ENCODE measurements at places on chromosomes 5 and 9.

GRCh38 chr9:14479163-14479560, 165.2 kb upstream of the NFIB start:
- DNase-seq, result no peak

- no peak for DNase-seq
Measured at GRCh38 chr5:144504929-144505577, 334.4 kb downstream of the KCTD16 start.

GRCh38 chr9:121085661-121086060, 10.9 kb downstream of the CNTRL start:
- no peak for DNase-seq

- DNase-seq, result no peak
Measured at GRCh38 chr5:166083183-166083959, 2208.1 kb upstream of the WWC1 start.

DNA sequence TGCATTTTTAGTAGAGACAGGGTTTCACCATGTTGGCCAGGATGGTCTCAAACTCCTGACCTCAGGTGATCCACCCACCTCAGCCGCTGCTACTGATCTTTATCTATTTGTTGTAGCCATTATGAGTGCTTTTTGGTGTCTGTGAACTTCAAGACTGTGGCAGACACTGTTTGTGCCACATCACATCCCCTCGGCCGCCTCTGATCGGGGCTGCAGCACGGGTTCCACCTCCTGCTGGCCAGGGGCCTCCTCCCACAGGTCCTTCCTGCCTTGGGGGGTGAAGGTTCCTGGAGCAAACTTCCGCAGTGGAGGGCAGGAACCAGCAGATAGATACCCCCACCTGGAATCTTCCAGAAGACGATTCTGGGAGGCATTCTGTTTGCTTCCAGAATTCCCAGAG, 98.5 kb downstream of the C9orf50 start:
- DNase-seq, result no peak

- no peak for DNase-seq
Measured at GRCh38 chr9:86486891-86487837, 133.0 kb upstream of the TUT7 start.

- no peak for DNase-seq
Measured at GRCh38 chr9:98538626-98539031, 170.1 kb downstream of the GABBR2 start.

DNA sequence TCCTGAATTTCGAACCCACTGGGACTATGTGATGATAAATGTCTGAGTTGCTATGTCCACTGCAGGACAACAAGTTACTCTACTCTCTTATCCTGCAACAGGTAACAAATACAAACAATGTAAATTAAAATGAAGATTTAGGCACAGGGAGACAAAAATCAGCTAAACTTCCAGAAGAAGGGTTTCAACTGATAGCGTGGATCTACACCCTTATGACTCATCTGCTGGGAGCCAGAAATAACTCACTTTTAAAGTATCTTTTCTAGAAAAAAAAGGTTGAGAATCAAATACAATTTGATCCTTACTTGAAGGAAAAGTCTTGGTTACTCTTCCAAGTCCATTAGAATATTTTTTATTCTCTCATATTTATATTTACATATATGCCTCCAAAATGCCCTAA, 21.4 kb downstream of the PJA2 start:
- no peak for DNase-seq

- no peak for DNase-seq
Measured at GRCh38 chr5:135365281-135365680, 33.8 kb downstream of the MACROH2A1 start.

DNA sequence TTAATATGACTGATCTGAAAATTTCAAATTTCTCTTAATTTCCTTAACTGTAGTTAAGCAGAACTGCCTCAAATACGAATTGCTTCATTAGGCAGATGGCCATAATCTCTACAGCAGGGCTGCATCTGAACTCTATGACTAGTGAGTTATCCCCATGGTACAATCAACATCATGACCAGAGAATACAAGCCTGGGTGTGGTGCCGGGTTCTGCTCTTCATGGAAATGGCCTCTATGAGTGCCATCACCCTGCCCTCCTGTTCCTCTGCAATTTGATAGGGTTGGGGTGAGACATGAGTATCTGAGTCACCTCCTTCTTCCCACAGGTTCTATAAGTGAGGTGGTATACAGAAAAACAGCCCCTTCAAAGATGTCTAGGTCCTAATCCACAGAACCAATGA, 235.9 kb downstream of the AP3B1 start:
- no peak for DNase-seq

DNA sequence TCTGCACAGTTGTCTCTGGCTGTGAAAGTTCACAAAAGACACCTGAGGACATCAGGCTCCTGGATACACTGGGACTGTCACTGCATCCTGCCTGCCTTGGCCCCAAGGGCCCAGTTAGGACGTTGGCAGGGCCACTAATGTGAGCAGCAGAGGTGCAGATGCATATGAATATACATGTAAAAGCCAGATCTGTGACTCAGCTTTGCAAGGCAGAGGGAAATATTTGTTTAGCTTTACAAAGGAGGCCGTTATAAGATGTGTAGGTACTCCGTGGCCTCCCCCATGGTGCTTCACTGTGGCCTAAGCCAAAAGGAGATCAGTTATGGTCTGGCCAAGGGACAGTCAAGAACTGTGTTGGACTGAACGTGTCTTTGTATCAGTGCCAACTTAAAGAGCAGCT, 4.1 kb upstream of the C1QTNF3 start:
- no peak for DNase-seq

DNA sequence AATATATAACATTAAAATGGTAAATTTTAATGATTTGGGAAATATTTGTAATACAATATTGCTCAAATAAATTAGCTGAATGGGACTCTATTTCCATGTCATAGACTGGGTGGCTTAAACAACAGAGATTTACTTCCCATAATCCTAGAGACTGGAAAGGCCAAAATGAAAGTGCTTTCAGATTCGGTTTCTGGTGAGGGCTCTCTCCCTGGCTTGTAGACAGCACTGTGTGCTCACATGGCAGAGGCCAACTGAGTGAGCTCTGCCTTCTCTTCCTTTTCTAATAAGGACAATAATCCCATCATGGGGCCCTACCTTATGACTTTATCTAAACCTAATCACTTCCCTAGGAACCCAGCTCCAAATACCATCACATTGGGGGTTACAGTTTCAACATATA, 196.2 kb downstream of the MARCHF11 start:
- DNase-seq, result no peak

DNA sequence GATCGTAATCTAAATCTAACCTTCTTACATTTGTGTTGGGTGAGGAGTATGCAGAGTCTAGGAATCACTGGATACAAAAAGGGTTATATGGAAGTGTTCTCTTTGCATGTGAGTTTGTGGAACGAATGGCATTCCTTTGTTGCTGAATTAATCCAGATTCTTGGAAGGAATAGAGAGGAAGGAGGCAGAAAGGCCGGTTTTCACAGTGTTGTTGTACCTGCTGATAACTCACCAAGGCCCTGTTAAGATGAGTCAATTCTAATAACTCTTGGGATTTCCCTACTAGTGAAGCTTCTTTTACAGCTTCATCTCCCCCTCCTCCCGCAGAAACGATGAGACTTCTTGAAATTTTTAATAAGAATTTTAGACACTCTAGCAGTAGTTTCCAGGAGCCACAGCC, 84.0 kb downstream of the ZSWIM6 start:
- no peak for DNase-seq

- DNase-seq, result no peak
Measured at GRCh38 chr5:159403906-159404681, 73.8 kb upstream of the IL12B start.

- no peak for DNase-seq
Measured at GRCh38 chr9:104108315-104108714, 14.2 kb downstream of the SMC2 start.

- no peak for DNase-seq
Measured at GRCh38 chr9:131670247-131671132, 69.4 kb downstream of the RAPGEF1 start.

DNA sequence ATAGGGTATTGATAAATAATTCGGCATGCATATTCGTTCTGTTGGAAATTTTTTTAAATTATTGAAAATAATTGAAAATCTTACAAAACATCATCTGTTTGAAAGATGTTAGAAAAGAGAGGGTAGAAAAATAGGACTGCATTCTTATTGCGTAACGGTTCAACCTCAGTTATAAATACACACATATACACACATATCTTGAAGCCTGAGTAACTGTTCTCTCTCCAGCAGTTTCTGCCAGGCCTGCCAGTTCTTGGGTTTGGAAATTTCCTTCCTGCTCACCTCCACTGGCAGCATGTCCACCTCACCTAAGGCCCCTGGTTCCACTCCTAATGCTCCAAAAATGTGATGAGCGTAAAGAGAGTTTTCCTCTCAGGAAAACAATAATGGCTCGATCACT, 9.1 kb downstream of the SPATA31E1 start:
- no peak for DNase-seq

- no peak for DNase-seq
Measured at GRCh38 chr5:122126177-122126755, 3.1 kb upstream of the ZNF474 start.

DNA sequence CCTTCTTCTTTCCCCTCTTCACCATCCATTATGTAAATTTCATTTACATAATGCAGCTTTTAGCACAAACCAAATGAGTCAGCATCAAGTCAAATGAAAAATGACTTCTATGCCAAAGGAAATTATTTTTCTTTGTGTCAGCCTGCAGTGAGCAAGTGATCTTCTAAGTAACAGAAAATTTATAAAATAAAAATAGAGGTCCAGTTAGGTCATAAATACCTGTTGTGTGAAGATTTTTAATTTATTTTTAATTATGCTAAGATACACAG, 16.7 kb upstream of the THG1L start:
- no peak for DNase-seq

DNA sequence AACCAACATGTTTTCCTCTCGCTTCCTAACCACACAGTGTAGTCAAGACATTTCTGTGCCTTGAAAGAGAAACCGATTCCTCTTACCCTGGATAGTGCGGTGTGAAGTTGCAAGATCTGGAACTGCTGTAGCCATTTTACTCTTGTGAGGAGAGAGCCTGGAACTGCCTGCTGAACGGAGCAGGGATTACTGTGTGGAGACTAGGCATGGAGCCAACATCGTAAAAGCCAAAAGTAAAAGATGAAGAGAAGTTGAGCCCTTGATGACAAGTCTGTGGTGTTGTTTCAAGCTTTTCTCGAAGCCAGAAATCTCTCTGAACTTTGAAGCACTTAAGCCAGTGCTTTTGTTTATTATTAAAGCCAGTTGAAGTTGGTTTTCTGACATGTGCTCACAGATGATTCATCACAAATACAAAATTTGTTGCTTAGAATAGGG, 110.1 kb upstream of the GRIN3A start:
- no peak for DNase-seq

- no peak for DNase-seq
Measured at GRCh38 chr9:96383165-96383942, at the start of gene SLC35D2. SLC35D2 (minus strand) TSS chr9:96383711; CDS start chr9:96383634, 77 bp downstream.

- no peak for DNase-seq
Measured at GRCh38 chr5:147404706-147405105, 105.2 kb downstream of the DPYSL3 start.

DNA sequence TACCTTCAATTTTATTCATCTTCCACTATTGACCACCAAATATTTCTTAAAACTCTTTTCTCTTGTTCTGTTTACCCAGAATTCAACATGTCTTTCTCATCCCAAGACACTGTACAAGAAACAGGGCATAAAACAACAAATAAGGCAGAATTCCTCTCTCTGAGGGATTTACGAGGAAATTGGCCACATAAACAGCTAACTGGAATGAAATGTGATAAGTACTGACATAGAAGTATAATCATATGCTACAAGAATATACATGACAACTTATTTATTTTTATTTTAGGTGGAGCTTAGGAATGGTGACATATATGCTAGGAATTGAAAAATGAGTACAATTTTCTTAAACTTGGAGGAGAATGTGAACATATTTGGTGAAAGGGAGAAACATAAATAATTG, 48.8 kb upstream of the FBN2 start:
- no peak for DNase-seq

GRCh38 chr5:143913008-143913752, 101.2 kb downstream of the HMHB1 start:
- no peak for DNase-seq

GRCh38 chr5:180423133-180423532, 70.0 kb upstream of the GFPT2 start:
- DNase-seq, result no peak

DNA sequence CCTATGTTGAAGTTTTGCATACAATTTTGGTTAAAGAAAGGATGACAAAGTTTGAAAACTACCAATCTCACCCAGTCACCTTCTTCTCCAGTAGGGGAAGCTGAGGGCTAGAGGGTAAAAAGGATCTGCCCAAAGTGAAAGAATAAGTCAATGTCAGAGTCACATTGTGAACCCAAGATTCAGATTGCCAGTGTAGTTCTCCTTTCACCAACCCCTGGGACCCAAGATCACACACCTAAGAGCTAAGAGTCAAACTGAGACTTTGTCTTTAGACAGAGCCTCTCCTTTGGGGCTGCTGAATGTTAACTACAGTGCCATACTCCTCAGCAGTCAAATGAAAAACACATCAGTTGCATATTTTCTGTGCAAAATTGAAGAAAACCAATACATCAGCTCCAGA, 210.6 kb downstream of the ATP10B start:
- no peak for DNase-seq

- DNase-seq, result no peak
Measured at GRCh38 chr9:37283730-37284325, 138.7 kb upstream of the GRHPR start.

DNA sequence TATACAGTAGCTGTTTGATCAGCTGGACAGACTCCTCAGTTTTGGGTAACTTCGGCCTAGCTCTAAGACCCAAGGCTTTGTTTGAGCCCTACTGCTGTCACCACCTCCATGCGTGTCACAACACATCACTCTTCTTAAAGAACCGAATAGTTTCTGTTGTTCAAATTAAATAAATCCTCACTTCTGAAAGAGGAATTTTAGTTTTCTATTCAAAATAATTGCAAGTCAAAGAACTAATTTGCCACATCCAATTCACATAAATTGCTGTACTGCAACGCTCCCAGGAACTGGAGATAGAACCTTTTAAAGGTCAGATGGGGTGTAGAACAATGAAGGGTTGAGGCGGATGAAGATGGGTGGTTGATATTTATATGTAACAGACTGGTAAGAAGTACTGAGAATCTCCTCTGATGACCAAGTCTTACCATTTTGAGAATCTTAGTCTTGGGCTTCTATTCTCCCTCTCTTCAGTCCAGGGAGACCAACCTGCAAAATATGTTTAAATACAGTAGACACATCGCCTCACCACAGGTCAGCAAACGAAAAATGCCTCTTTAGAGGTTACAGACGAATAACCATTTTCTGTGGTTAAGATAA, 1.6 kb downstream of the NREP start:
- no peak for DNase-seq

DNA sequence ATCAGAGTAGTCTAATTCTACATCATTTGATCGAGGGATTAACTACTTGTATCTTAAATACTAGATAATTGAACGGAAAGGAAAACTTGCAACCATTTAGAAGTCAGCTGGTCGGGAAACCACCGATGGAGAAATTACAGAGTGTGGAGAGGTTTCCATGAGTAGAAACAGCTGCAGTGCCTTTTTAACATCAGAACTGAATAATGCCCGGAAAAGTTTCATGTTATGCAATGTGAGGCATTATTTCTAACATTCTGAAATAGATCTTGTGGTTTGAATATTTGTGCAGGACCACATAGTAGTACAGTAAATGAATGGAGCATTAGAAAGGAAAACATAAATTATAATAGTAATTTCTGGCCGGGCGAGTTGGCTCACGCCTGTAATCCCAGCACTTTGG, 88.1 kb upstream of the RNF180 start:
- no peak for DNase-seq

Measured in stimulated activated CD4-positive, alpha-beta T cell treated with anti-CD3 and anti-CD28 coated beads, Interleukin-1b, Interleukin-23, amount 100 ng/mL, for 24 hours (primary cell).